ENCODE measurements at places on chromosomes 12 and 14.

DNA sequence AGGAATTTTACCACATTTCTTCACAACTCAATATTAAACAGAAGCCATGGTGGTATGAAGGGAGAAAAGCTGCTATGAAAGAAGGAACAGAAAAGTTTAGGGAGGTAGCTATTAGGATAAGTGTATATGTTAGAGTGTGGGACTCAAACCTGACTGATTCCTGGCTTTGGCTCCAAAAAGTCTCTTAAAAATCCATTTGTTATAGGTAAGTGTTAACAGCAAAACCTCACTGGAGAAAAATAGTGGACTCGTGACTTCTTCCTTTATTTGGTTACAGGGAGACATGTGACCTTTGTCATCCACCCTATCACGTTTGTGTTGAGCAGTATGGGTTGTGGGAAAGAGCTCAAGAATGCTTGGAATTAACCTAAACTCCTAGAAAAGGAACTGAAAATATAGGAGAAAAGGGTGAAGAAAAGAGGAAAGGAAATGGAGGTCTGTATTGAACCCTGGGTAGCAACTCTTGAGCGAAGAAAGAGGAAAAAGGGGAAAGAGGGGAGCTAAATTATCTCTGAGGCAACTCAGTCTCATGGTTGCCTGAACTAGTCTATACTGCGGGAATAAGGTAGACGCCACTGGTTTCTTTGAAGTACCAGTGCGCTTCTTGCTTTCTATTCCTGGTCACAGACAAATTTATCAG is 3.6 kb upstream of the EID3 start:
- DNase-seq = no peak

DNA sequence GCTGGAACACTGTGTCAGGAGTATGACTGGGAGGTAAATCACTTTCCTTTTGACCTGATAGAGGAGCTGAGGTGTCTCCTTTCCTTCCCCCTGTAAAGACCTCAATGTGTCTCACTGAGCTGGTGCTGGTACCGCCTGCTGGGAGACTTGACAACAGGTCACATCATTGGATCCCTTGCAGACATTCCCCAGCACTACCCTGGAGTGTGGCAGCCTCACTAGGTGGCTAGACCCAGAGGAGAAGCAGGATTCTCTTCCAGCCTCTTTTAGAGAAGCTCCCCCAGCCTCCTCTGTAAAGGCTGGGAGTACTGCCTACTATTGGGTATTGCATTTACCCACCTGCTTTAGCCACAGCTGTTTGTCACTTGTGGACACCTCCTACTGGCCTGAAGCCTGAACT is 223.9 kb downstream of the ADGRD1 start:
- DNase-seq = no peak

DNA sequence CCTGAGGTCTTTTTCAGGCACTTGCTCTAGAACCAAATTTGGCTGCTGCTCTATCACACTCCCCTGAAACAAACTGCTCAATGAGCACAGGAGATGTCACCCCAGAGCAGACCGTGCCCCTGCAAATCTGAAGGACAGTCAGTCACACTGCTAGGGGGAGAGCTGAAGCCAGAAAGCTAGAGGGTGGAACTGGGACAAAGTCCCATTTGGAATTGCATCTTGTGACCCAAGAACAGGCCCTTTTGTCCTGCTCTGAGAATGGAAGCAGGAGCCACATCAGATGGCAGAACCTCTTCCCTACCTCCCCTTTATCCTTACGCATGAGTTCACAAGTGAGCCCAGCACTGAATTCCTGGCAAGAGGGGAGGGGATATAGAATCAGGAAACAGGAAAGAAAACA is 64.7 kb downstream of the MAP3K9 start:
- no peak for DNase-seq

- peak; percentile 3 for DNase-seq
These were observed 105.2 kb downstream of the MED13L start for GRCh38 chr12:116172224-116172849.

- no peak for DNase-seq
These were observed 535.8 kb downstream of the NRXN3 start for GRCh38 chr14:78705989-78706388.

DNA sequence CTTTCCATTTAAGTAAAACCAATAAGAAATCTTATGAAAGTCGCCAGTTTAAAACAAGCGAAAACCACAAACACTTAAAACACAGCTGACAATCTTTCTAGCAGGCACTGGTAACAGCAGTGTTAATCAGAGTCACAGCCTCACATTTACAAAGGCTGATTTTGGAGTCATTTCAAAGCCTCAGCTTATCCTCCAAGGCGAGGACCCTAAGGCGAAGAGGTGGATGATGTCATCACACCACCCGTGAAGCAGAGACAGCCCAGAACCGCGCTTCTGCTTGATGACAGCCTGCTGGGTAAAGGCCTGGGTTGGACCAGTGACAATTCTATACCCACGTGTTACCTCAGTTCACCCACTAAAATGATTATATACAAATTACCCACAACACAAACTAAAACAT is 10.1 kb downstream of the GOLGA3 start:
- DNase-seq = no peak

DNA sequence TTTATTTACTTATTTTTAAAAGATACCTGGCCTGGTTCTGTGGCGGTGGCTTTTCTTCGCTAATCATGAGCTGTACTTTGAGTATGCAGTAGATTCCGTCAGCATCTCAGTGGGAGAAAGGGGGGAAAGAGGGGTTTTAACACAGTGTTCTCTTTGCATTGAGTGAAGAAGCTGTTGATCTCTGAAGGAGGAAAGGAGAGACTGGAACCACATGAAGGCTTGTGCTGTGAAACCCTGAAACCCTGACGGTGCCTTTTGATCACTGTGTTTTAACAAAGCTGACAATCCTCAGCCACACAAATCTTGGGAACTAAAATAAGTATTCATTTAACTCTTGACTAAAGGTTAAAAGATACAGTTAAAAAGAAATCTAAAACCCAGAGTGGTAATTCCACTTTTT is 250.1 kb downstream of the FBXL14 start:
- no peak for DNase-seq

DNA sequence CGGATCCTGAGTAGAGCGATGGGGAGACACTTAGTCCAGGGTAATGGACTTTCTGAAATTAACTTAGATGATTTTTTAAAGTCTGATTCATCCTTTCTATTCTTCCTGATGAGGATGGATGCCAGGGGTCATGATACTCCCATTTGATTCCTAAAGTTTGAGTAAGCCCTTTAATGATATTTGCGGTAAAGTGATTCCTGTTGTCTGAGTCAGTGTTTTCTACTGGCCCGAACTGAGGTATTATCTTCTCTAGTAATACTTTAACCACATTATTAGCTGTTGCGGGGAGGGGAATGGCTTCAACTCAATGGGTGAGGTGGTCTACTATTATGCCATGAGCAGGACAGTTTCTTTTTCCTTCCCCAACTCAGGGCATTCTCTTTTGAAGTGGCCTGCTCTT is 111.6 kb downstream of the RIN3 start:
- DNase-seq = no peak

- DNase-seq = no peak
These were observed 126.8 kb upstream of the MAX start for GRCh38 chr14:65228956-65229747.

DNA sequence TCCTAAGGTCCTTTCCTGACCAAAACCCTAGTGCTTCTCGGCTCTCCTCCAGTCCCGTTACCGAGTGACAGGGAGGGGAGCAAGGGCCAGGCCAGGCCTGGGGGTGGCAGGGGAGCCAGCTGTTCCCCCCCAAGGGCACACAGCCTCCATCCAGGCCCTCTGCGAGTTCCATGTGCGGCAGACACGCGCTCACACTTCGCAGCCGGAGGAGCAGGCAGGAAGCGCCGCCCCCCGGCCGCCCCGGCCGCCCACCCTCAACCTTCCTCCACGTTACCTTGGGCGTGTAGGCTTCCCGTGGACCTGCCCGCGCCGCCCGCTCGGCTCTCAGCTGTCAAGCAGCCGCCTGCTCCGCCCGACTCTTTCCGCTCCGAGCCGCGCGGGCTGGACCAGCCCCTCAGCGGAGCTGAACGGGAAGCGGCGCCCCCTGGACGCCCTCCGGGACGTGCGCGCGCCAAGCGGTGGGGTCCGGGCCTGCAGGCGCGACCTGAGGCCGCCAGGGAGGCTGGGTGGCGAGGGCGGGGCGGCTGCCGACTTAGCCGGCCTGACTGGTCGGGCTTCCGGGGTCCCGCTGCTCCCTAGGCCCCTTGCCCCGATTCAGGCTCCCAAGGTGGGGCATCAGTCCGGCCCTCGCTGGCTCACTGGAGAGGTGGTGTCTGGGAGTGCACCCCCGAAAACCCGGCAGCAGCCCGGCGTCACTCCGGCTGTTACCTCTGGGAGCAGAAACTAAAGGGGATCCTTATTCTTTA is at the start of gene CRACR2A:
Gene CRACR2A (minus strand): TSS at position 369 of the 746 bp plus-strand sequence. CDS start 56,110 bp downstream, outside the sequence.
- DNase-seq = peak; percentile 82

DNA sequence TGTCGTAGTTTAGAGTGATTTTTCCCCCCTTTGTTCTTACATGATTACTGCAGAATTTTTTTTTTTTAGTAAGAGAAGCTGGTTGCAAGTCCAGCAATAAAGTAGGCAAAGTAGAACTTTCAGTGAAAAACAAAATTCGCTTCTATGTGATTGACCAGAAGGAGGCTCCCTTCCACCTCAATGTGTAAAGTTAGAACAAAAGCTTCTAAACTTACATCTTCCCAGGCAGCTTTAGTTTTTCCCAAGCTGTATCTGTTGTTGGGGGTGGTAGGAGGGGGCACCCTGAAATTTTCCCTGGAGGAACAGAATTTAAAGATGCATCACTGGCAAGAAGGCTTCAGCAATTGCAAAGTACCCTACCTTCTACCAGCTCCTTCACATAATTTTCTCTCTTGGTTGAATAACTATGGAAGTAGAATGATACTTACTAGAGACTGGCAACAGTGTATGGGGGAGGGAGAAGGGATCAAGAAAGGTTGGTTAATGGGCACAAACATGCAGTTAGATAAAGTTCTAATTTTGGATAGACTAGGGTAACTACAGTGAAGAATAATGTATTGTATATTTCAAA is 87.3 kb upstream of the E2F7 start:
- no peak for DNase-seq

DNA sequence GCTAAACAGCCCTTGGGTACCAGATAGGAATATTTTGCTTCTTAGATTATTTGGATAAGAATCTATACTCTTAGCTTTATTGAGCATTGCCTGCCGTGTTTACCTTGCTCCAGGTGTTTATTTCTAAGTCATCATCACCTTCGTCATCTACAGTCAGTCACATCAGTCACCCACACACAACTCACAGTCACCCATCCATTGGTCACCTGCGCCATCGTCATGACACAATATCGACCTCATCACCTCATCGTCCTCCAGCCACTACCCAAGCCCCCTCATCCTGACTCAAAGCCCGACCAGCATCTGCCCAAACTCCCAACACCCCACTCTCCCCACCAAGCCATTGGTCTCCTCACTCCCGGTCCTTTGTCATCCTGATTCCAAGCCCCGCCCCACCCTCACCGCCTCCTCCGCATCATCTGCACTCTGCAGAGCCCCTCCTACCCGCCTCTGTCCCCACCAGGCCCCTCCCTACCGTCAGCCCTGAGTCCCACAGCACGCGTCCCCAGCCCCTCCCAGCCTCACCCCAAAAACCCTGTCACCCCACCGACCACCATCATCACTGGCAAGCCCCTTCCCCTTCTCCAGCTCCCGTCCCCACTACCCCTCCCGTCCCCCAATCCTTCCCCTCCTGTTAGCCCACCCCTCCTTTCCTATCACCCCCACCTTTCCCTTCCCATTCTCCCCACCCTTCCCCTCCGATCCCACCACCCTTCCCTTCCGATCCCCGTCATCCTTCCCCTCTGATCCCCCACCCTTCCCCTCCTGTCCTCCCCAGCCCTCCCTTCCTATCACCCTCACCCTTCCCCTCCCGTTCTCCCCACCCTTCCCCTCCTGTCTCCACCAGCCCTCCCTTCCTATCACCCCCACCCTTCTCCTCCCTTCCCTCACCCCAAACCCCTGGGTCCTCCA is 9.8 kb downstream of the DLK1 start:
- DNase-seq = no peak

DNA sequence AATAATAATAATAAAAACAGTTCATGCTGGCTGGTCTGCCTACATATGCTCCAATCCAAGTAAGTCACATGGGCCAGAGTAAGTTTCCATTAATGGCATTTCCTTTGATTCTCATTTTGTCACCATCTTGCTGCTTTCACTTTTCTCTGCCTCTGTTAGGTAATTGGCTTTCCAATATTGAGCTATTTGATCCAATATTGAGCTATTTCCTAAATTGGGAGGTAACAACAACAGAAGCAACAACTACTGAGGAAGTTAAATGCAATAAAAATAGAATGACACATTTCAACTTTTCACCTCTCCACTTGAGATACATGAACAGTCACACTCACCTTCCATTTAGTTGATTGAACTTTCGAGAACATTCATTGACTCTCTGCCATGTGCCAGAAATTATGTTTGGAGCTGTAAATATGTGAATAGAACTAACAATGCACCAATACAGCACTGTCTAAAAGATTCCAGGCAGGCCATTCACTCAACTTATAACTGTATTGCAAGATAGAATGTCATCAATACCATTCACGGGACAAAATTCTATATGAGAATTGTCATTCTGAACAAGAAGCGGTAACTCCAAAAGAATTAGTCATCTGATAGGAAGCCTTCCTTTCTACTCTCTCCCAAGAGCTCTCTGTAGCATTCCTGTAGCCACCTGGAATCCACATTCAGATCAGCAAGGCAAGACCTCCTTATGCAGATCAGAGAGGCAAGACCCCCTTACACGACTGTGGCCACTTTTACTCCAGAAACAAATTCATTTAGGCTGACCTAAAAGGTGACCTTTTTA is 136.4 kb downstream of the PHLDA1 start:
- DNase-seq = no peak

- no peak for DNase-seq
These were observed 32.3 kb downstream of the BHLHE41 start for GRCh38 chr12:26092346-26093105.

DNA sequence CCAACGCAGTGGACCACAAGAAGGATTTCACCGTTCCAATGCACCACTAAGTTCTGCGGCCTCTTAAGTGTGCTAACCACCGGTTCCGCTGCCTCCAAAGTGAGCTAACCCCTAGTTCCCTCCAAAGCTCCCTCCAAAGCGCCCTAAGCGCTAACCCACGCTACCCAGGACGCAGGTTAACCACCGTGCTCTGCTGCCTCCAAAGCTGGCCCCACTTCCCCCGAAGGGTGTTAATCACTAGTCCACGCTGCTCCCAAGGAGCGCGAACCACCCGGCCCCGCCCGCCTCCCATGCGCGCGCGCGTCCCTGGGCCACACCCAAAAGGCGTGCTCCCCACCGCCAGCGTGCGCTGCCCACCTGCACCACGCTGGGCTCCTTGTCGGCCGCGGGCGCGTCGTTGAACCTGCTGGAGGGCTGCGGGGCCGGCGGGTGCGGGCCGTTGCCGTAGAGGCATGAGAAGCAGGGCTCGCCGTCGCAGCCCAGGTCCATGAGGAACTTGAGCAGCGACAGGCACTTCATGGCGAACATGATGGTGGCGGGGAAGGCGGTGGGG is 11.7 kb downstream of the FAM181A start:
- no peak for DNase-seq

GRCh38 chr14:68976160-68977067 is 2.7 kb downstream of the ACTN1 start:
- no peak for DNase-seq

DNA sequence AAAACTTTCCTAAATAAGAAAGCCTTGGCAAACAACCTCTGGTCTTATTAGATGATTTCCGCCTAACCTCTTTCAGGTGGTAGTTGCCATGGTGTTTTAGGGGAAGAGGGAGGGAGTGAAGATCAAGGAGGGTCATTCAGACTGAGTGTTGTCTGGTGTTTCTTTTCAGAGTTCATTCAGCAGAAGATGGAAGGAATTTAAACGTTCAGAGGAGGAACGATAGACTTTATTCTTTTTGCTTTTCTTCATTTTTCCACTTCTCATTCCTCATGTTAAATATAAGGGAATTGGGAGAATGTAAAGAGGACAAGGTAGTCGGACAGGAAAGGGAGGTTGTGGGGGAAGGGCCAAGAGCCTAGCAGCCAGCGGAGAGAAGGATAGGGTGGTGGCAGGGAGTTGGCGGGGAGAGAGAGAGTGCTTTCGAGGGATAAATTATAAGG is 17.4 kb upstream of the SALL2 start:
- no peak for DNase-seq
